ENCODE measurements at places on chromosomes 6 and 20.

DNA sequence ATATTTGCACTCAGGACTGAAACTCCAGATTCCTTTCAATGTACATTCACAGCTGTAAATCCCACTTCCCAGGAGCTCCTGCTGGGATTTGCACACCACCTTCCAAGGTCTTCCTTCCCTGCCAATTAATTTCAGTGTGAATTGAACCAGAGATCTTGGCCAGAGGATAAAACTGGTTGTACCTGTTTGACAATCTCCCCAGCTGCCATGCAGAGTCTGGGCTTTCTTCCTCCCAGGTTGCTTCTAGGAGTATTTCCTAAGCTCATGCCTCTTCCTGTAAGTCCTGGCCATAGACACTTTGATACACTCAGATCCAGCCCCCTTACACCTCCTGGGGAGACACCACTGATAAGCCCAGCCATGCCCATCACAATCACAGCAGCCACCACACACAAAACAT, 15.6 kb downstream of the MAFB start:
- no peak for DNase-seq

- no peak for DNase-seq
Measured at GRCh38 chr20:16411361-16411760, 161.9 kb downstream of the KIF16B start.

GRCh38 chr6:74609871-74610270, 596.0 kb downstream of the COL12A1 start:
- DNase-seq: no peak

GRCh38 chr6:104525677-104526322, 333.9 kb downstream of the HACE1 start:
- peak; percentile 92 for DNase-seq

DNA sequence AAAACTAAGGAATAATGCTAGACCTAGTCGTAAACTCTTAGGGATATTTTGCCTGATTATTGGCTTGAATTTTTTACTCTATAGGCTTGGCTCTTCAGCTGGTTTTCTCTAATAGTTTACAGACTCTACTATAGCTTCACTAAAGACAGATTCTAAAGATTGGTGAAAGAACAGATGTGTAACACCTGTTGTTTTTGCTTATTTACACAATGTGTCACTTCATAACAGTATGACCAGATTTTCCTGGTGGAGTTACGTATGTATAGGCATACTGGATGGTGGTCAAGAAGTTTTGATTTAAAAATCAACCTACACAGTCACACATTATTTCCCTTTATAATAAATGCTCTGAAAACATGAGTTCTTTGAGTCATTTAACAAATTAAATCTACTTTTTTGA, 4.8 kb downstream of the COL19A1 start:
- no peak for DNase-seq

DNA sequence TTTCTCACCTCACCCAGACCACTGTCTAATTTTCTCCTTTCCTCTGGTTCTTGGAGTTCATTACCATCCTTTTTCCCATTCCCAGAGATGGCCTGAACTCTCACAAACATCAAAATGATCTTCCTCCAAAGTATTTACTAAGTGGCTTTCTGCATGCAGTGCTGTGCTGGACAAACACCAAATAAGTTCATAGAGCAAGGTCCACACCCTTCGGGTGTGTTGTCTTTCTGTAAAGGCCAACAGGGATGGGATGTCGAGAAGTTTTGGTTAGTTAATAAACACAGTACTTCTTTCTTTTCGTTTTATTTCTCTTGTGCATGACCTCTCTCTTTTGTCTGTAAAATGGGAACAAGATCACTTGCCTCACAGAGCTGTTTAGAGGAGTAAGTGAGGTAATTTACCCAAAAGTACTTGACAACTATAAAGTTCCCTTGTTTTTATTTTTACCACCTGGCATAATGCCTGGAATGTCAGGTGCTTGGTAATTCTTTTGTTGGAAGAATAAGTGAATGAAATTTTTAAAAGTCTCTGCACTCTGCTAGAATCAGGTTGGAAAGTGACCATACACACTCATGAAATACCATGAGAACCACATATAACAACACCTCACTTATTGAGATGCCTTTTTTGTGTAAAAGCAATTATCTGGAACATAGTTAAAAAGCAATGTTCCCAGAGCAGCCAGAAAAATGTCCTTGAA, 22.8 kb upstream of the CCN6 start:
- no peak for DNase-seq

GRCh38 chr6:21739838-21740237, 146.3 kb downstream of the SOX4 start:
- DNase-seq: no peak

DNA sequence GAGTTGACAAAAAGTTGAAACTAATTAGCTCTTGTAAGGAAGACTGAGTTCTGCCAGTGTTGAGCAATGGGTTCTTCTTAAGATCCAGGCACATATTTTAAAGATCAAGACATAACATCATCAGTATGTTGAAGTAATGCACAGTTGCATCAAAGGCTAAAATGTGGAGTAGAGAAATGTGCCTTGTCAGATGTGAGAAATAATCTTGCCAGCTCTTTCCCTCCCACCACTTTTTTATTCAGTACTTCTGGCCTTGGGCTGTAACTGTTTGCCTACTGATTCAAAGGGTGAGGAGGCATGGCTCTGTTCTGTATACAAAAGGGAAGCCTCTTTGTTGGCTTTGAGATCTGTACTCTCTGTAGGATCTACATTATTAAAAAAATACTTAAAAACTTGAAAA, 13.1 kb downstream of the PKIB start:
- DNase-seq: no peak

DNA sequence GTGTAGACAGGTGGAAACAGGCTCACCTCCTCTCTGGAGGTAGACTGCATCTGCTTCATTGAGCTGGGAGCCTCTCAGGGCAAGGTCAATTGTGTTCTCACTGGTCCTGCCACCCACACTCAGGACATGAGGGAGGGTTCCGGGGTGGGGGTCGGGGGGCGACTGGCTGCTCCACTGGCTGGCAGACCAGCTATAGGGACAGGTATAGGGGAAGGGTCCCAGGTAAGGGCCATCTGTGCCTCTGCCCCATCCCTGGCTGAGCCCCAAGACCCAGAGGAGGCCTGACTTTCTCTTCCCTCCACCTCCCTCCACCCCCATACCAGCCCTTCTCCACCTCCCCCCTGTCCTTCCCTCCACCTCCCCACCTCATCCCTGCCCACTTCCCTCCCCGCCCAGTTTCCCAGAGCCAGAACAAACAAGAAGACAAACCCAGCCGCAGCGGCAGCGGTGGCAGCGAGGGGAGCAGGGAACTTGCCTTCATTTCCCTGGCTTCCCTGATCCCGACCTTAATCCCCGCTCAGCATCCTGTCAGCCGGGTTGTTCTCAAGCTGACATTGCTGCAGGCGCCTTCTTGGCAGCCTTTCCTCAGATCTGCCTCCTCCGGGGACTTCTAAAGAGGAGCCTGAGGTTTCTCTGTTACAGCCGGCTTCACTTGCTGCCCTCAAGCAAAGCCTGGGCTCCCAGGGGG, 18.3 kb upstream of the FOXP4 start:
- peak; percentile 79 for DNase-seq

- DNase-seq: no peak
Measured at GRCh38 chr6:54613596-54613995, 233.0 kb upstream of the FAM83B start.

GRCh38 chr20:11248687-11249638, 575.2 kb upstream of the JAG1 start:
- DNase-seq: peak; percentile 59

DNA sequence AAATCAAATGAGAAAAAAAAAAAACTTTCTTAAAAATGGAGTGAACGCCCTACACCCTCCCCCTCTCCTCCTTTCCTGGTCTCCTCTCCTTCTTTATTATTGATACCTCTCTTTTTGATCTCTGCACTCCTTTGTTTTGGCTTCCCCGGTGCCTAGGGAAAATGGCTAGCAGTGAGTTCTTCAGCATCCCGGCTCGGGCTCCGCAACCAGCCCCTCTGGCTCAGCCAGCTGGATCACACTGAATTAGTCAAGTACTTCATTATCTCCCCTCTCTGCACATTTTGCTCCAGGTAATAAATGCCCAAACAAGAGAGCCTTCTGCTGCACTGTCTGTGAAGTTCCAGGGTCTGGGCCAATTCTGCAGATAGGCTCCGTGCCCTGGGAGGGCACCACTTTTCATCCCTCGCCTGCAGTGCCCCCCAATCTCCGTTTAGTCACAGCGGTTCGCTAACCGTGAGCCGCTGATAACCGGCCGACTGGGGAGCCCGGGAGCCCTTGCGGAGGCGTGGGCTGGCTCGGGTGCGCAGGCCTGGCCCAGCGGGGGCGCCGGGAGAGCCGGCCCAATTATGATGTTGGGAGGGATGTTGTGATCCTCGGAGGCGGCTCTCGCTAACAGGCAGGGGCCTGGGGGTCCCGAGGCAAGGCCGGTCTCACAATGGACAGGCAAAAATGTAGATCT, 301.9 kb downstream of the TFAP2A start:
- DNase-seq: peak; percentile 49

GRCh38 chr6:134551245-134551960, 233.5 kb upstream of the SGK1 start:
- DNase-seq: peak; percentile 14

DNA sequence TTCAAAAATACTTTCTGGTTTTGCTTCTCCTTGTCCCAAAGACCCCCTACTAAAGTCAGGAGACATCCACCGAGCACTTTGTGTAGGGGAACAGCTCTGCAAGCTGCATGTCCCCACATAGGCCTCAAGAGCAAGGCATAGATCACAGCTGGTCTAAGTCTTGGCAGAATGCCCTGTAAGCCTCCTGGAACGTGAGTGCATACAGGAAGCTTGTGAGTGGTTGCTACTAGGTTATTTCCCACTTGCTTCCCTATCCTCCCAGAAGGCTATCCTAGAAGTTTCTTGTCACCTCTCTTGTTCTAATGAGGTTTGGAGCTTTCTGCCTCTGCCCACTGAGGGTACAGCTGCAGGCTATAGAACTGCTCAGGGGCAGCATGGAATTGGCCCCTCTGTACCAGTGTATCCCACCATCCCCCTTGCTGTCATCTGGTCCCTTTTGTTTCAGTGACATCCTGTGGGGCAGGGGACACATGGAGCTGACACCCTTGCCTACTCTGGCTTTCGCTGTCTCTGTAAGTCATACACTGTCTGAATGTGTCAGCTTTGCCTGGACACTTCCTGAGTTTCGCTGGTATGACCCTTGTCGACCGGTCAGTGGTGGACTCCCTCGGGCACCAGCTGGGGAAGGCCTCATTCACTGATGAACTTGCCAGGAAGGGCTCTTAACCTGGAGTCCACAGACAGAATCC, 35.6 kb upstream of the KCNK16 start:
- DNase-seq: peak; percentile 75

DNA sequence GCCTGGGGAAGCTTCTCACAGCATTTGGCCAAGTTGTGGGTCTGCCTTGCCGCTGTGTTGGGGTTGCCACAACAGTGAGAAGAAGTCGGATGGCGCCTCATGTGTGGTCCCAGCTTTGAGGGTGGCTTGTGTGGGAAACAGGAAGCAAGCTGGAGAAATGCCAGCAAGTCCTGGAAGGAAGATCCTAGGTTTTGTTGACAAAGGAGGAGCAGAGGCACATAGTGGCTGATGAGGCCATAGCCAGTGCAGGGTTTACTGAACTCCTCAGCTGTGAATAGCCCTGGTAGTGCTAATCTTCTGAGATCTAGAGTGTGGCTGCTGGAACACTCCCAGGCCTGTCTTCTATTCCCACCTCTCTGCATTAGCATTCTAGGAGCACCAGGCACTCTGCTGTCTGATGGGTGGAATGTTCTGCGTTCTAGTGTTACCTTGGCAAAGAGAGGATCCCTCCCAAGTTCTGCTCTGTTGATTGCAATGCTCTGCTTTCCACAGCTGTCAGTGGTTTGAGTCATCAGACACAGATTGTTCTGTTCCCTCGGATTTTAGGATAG, 25.2 kb downstream of the SNPH start:
- DNase-seq: no peak

- no peak for DNase-seq
Measured at GRCh38 chr6:128259730-128260685, 260.4 kb downstream of the PTPRK start.

DNA sequence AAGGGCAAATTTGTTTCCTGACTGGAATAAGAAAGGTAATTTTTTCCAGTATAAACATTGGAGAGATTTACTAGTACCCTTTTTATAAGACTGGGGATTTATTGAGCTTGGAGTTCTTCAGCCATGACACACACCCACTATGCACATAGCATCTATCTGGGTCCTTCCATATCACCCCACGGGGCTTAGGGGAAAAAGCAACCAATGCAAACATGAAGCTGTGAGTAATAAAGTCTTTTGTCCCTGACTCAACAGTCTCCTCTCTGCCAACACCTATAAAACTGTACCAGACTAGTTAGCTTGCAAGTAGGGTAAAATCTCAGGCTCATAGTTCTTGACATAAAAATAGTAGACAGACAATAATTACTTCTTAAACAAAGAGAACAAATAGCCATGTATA, 23.4 kb downstream of the COL21A1 start:
- DNase-seq: no peak

DNA sequence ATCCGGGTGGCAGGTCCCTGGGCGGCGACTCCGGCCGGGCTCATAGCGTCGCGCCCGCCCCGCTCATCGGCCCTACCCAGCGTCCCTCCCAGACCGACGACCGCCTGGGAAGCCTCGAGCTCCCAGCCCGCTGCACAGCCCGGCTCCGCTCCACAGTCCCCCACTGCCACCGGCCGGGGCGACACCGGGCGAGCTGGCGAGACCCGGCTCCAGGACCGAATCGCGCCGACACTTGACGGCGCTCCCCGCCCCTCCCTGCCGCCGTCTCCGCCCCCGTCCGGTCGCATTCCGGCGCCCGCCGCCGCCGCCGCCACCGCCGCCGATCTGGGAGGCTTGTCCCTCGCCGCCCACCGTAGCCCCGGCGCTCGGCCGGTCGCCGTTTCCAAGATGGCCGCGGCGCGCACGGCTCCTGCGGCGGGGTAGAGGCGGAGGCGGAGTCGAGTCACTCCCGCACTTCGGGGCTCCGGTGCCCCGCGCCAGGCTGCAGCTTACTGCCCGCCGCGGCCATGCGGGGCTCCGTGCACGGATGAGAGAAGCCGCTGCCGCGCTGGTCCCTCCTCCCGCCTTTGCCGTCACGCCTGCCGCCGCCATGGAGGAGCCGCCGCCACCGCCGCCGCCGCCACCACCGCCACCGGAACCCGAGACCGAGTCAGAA, at the start of gene MAP3K4:
Gene MAP3K4, plus strand, starts transcription at position 364 of the 655 bp plus-strand sequence. Its CDS starts 163 bp downstream, at position 527.
- DNase-seq: peak; percentile 92

GRCh38 chr6:108656836-108657235, 96.1 kb downstream of the FOXO3 start:
- no peak for DNase-seq
